Type B pancreatic cell (in vitro differentiated cells): ENCODE measurements at places on chromosomes 16 and 17. TPM values are rescaled to one million over a fixed set of nuclear protein-coding genes. Genes with fewer than 3 reads are reported as not detected.

The XAF1 gene
- total RNA-seq, result 2.1 and 7.8 TPM in 2 replicates

The EPX gene
- total RNA-seq, result not detected in 2 replicates

The MVP gene
- 27.4 and 46.3 TPM in 2 replicates for total RNA-seq

The PRKCB gene
- total RNA-seq, result 0.95 and 10.2 TPM in 2 replicates

The FZD2 gene
- 3.6 and 54.4 TPM in 2 replicates for total RNA-seq

The SLC6A4 gene
- total RNA-seq, result 9.4 and 34.7 TPM in 2 replicates
